ENCODE measurements at places on chromosomes 5 and 9.

- no peak for DNase-seq
Observed at GRCh38 chr5:79613549-79613948, 1.3 kb downstream of the TENT2 start.

DNA sequence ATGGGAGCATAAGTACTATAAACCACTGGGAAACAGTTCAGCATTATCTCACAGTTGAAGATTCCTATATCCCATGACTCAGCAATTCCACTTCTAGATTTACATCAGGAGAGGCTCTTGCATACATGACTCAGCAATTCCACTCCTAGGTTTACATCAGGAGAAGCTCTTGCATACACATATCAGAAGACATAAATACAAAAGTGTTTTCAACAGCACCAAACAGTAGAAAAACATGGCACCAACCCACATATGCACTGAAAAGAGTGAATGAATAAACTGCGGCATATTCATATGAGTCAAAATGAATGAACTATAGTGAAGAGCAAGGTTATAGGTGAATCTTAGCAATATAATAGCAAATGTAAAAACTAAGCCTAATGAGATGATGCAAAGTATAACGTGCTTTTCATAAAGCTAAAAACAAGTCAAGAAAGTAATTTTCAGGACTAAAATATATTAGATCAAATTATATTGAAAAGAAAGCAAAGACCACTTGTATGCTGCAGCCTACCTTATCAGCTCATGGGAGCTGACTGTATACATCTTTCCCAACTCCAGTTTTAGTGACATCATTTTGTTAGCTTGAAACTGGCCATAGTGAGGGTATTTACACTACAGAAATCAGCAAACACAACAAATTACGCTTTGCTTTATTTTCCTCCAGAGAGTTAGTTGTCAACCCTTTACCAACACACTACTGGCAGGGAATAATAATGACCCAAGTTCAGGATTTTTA, 95.8 kb downstream of the ANKRD18B start:
- peak; percentile 8 for DNase-seq

DNA sequence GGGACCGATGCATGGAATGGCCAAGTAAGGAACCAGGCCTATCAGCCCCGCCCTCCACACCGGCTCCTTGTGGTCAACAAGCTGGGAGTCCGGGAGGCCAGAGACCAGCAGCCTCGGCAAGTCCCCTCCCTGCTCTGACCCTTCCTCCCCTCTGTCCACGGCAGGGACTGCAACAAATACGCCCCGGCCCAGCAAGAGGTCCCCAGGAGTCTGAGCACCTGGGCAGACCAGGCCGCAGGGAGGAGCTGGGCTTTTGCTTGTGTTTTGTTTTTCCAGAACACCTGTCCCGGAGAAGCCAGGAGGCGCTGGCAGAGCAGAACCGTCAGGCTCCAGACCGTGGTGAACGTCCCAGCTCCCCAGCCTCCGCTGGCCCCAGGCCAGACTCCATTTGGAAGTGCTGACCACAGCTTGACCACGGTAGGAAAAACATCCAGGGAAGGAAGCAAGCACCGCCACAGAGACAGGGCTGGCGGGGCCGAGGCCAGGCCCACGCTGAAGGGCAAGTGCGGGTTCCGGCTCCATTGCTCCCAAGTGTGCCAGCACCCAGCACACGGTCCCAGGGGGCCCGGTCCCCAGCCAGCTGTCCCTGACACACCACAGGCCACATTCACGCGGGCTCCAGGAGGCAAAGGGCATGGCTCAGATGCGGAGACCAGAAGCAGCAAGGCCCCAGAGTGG, 56.7 kb downstream of the VAV2 start:
- no peak for DNase-seq

DNA sequence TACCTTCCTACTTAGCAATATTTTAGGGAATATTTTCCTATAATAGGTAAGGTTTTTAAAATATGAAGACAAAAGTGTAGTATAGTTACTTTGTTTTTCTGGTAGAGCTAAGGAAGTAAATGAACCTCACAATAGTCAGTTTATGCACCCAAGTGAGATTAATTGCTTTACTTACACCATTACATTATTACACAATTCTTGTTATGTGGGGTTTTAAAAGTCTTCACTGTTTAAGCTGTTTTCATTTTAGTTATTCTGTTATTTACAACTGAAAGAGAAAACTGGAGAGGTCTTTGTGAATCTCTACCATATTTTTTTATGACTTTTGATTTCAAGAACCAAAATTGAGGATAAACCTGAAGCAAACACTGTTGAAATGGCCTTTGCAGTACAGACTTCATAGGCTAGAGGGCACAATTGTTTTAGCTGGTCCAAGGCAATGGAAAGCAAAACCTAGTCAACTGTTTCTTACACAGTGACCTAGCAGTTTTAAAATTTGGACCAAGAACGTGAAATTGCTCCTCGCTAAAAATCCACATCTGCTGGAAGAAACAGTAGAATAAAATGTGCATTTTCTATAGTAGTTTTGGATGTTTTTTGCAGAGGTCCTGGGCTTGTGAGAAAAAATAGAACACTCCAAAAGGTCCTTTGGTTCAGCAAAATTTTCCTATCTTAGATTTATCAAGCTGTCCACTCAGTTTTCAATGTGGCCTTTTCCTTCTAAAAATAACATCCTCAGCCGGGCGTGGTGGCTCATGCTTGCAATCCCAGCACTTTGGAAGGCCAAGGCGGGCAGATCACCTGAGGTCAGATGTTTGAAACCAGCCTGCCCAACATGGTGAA, 66.4 kb upstream of the FER start:
- DNase-seq = no peak

DNA sequence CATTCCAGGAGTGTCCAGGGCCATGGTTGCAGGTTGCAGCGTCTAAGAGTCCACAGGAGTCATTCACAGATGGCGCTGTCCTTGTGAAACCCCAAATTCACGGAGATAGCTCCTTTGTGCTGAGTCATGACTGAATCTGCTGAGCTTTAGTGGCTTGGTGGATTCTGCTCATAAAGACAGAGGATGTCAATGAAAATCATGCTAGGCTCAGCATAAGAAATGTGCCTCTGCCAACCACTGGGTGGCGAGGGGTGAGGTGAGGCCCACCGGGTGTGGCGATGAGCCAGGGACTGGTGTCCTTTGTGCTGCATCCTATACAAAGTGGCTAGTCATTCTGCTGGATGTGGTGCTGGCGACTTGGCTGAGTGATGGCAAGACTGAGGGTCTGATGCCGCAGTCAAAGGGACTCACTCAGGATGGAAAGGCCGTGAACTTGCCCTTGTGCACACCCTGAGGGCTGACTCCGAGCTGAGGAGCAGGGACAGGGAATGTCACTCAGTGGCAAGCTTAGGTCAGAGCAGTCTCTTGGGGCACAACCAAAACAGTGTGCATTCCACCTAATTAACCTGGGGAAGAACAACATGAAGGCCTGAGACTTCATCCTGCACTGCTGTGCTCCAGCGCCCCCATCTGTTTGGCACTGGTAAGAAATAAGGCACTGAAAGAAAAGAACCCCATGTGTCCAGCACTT, 71.5 kb downstream of the DAP start:
- DNase-seq = peak; percentile 40

DNA sequence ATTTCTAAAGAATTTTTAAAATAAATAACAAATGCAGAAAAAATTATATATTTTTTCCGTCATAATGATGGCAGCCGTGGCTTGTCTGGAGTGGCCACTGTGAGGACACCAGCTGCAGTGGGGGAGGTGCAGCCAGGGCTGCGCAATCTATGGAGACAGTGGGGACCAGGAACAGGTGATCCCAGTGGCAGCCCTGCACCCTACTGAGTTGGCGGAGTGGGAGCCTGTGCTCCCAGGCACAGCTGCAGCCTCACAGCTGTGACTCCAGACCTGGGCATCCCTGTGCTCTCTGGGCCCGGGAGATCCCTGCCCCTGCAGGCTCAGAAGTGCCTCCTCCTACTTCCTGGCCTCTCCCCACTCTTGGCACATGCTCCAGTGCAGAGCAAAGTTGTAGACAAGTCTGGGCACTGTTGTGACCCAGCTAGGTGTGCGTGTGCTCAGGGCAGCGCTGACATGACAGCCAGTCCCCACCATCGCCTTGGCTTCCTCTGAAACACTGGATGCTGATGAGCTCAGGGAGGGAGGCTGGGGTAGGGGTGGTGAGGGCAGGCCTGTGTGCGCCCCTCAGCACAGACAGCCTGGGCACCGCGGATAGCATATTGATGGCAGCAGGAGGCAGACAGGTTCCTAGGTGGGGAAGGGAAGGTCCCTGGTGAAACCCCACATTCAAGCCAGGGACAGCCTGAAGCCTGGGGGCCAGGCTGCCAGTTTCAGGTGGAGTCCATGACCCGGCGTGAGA, 96.0 kb upstream of the PRR16 start:
- DNase-seq = no peak

- no peak for DNase-seq
Observed at GRCh38 chr5:123868267-123868666, 356.3 kb downstream of the CSNK1G3 start.

DNA sequence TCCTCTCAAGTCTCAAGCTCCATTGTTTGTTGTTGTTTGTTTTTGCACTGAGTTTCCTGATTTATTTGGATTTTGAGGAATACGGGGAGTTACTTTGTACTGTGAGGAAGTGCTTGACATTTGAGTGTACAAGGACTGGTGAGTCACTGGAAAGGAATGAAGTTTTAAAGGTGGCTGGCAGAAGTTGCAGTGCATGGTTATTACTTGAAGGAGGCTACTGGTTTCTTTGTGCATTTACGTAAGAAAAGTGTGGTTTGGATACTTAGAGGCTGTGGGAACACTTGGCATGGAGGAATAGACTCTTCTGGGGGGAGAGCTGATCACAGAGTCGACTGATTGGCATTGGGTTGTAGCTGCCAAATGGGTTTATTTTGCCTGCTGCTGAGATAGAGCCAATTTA, 919.0 kb downstream of the TAF11L14 start:
- no peak for DNase-seq

DNA sequence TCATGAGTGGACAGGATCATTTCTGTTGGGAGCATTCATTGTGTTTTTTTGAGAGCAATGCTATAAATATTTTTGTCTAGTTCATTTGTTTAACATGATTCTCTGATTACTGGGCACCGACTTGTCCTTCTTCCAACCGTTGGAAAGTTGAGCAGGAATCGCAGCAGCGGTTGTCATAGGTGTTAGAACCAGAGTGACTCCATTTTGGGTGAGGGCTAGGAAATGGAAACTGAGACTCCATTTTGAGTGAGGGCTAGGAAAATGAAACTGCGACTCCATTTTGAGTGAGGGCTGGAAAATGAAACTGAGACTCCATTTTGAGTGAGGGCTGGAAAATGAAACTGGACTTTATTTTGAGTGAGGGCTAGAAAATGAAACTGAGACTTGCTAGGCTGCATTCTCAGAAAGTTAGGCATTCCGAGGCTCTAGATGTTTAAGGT, 100.6 kb downstream of the ICE1 start:
- no peak for DNase-seq

GRCh38 chr9:124652615-124653393, 118.3 kb downstream of the NR6A1 start:
- DNase-seq = no peak

DNA sequence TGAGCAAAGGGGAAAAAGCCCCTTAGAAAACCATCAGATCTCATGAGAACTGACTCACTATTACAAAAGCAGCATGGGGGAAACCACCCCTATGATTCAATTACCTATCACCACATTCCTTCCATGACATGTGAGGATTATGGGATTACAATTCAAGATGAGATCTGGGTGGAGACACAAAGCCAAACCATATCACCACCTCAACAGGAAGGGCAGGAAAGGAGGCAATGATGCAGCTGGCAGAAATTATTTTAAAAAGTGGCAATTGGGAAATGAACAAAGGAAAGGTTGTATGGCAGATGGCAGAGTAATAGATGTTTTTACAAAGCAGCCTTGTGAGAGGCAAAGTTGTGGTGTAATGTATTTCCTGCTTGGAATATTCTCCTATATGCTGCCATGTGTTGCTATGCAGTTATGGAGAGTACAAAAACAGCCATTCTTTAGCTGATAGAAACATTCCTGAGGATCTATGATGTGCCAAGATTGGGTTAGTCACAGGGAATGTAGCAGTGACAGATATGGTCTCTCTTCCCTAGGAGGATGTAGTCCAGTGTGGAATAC, 138.8 kb downstream of the SMC2 start:
- DNase-seq = no peak

DNA sequence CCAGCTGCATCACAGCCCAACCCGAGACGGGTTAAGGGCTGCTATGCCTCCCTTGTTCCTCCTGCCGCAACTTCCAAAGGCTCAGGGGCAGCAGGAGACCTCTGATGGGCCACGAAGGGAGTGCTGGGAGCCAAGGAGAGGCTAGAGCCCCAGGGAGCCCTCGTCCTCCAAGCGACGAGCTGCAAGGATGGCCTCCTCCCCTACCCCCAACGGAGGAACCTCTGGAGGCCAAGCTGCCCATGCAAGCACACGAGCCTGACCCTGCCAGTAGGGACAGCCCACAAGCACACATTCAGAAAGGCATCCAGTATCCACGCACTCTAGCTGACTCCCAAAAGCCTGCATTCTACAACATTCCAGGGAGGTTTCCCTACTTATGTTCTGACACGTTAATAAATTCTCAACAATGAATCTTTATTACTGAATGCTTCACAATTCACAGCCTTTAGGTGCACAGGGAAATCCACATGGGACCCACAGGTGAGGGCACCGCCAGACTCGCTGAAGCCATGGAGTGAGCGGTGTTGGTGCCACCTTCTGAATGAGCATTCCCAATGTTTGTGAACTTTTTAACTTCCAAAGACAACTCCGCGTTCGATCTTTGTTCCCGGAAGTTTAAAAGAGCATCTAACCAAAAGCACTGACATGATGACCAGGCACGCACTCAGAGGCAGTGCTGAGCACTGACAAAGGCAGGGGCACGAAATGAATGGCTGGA, 28.7 kb downstream of the IPPK start:
- no peak for DNase-seq

DNA sequence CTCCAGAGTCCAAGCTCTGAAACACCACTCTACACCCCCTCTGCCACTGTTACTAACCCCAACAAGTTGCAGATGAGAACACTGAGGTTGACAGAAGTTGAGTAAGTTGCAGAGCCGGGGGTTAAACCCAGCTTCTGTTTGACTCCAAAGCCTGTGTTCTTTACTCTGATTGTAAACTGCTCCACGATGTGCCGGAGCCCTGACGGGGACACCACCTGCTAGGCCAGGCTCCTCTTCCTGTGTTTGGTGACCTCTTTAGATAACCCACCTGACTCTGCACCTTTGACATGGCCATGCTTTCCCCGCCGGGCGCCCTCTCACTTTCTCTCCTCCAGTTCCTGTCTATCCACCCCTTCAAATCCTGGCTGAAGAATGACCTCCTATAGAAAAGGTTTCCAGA, 96.7 kb downstream of the PAX5 start:
- DNase-seq = no peak

GRCh38 chr5:29170599-29170998, 2022.9 kb upstream of the CDH6 start:
- DNase-seq = no peak

All from NCI-H2171 (cell line).